Activated CD4-positive, alpha-beta T cell treated with anti-CD3 and anti-CD28 coated beads for 36 hours (primary cell): ENCODE measurements at places on chromosomes 11 and 22. TPM values are rescaled to one million over a fixed set of nuclear protein-coding genes. Genes with fewer than 3 reads are reported as not detected.

CCND1 gene
- total RNA-seq, result 0.77 TPM

DNA sequence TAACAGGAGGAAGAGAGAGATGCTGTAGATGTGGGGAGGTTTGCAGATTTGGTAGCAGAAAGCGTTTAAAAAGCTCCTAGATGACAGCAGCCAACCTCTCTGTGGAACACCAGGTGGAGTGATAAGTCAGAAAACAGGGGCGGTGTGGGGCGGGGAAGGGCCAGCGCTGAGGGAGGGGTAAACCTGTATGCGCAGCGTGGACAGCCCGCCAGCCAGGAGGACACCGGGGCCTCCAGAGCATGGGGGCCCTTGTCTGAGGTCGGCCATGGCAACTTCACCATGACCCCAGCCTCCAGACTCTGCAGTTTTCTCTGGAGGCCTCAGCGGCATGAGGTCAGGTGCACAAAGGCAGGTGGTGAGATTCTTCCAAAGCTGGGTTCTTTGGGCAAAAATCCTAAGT lies 423.7 kb downstream of the BRD1 start:
- DNase-seq, result no peak
- no peaks in the 10 kb centered on the region for H3K36me3 ChIP-seq
- H3K4me1 ChIP-seq, result no peaks in the 10 kb centered on the region
- H3K4me3 ChIP-seq, result no peak overlapping the region
- peaks cover 12% of the 10 kb centered on the region for H3K27me3 ChIP-seq

KRTAP5-2 gene
- not detected for total RNA-seq

DNA sequence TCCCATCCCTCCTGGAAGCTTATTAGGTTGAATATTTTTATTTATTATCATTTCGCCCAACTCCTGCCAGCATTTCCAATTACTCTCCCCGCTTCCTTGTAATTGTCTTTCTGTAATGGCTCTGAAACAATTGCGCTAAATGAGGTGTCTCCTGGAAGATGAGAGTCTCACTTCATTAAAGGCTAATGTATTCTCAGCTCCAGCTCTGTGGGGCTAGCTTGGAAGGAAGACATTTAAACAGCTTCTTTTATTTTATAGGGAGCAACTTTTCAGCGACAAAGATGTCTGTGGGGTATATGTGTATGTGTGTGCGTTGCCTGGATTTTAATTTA lies 86.6 kb downstream of the PKNOX2 start:
- no peaks in the 10 kb centered on the region for H3K36me3 ChIP-seq
- no peak for DNase-seq
- peaks cover 5% of the 10 kb centered on the region for H3K27me3 ChIP-seq
- no peak overlapping the region for H3K27ac ChIP-seq
- H3K4me3 ChIP-seq, result no peak overlapping the region

GRCh38 chr11:81647374-81647773 lies 1086.3 kb downstream of the FAM181B start:
- no peak for DNase-seq
- H3K36me3 ChIP-seq, result no peaks in the 10 kb centered on the region
- no peaks in the 10 kb centered on the region for H3K4me1 ChIP-seq

- peaks cover 59% of the 10 kb centered on the region for H3K4me1 ChIP-seq
- H3K27ac ChIP-seq, result no peak overlapping the region
- peaks cover 16% of the 10 kb centered on the region for H3K36me3 ChIP-seq
- no peak for DNase-seq
Measured at GRCh38 chr11:82994604-82995230, 77.0 kb downstream of the RAB30 start.

CELSR1 gene
- 0.43 TPM for total RNA-seq

GRCh38 chr11:454801-455565 lies 4.9 kb downstream of the PTDSS2 start:
- H3K4me1 ChIP-seq, result peaks cover 34% of the 10 kb centered on the region
- H3K27me3 ChIP-seq, result no peaks in the 10 kb centered on the region
- H3K27ac ChIP-seq, result peak overlapping the region; percentile 19
- DNase-seq, result no peak
- H3K36me3 ChIP-seq, result peaks cover 19% of the 10 kb centered on the region
- no peak overlapping the region for H3K4me3 ChIP-seq

- H3K4me3 ChIP-seq, result no peak overlapping the region
- H3K27ac ChIP-seq, result no peak overlapping the region
Measured at GRCh38 chr22:38461057-38461413, 6.0 kb upstream of the KCNJ4 start.

DNA sequence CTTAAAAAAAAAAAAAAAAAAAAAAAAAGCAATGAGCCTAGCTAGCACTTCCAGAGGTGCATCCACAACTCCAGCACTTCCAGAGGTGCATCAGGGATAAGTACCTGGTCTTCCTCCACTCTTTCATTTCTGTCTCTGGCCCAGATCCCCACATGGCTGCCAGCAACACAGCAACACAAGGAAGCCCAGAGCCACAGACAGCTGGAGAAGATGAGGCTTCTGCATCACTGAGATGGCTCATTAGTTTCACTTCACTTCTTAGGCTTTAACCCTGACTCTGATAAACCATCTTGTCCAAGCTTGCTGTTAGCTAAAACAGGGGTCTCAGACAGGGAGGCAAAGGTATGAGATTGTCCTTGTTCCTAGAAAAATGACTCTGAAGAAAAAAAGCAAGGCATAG lies 35.6 kb downstream of the PC start:
- no peaks in the 10 kb centered on the region for H3K4me1 ChIP-seq
- DNase-seq, result no peak
- no peak overlapping the region for H3K27ac ChIP-seq
- no peak overlapping the region for H3K4me3 ChIP-seq
- H3K27me3 ChIP-seq, result no peaks in the 10 kb centered on the region
- H3K36me3 ChIP-seq, result no peaks in the 10 kb centered on the region

DNA sequence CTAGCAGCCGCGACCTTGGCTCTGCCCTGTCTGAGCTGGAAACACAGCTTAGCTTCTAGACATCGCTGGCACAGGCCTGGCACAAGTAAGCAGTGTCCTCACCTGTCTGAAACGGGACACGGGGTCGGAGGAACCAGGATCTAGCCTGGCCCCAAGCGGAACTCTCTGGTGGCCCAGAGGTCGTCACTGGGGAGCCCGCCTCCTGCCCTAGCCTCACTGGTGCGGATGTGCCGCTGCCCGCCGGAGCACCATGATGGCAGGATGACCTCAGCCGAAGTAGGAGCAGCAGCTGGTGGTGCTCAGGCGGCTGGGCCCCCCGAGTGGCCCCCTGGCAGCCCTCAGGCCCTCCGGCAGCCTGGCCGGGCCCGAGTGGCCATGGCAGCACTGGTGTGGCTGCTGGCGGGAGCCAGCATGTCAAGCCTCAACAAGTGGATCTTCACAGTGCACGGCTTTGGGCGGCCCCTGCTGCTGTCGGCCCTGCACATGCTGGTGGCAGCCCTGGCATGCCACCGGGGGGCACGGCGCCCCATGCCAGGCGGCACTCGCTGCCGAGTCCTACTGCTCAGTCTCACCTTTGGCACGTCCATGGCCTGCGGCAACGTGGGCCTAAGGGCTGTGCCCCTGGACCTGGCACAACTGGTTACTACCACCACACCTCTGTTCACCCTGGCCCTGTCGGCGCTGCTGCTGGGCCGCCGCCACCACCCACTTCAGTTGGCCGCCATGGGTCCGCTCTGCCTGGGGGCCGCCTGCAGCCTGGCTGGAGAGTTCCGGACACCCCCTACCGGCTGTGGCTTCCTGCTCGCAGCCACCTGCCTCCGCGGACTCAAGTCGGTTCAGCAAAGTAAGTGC lies 871 bp downstream of the SLC35E4 start:
- peak overlapping the region; percentile 76 for H3K27ac ChIP-seq
- DNase-seq, result peak; percentile 46
- H3K4me3 ChIP-seq, result peak overlapping the region; percentile 75

- peak overlapping the region; percentile 92 for H3K4me3 ChIP-seq
- H3K4me1 ChIP-seq, result peaks cover 44% of the 10 kb centered on the region
- peaks cover 1% of the 10 kb centered on the region for H3K36me3 ChIP-seq
- H3K27me3 ChIP-seq, result no peaks in the 10 kb centered on the region
Measured at GRCh38 chr11:74397501-74398243, 561 bp downstream of the PGM2L1 start.

DNA sequence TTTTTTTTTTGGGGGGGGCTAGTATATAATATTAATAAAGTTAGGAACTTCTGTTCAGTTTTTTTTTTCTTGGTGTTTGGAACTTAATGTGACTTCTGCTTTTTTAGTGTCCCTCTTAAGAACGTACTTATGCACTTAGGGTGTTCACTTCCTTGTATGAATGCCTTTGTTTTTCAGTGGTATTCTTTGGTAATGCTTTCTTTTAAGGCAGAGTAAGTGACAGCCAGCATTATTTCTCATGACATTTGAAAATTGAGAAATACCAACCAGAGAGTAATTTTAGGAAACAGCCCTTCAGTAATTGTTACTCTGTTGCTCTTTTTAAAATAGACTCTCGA lies 2.4 kb downstream of the GRK3 start:
- H3K27me3 ChIP-seq, result peaks cover 11% of the 10 kb centered on the region
- peaks cover 28% of the 10 kb centered on the region for H3K4me1 ChIP-seq
- no peak overlapping the region for H3K4me3 ChIP-seq
- no peaks in the 10 kb centered on the region for H3K36me3 ChIP-seq
- no peak overlapping the region for H3K27ac ChIP-seq

GRCh38 chr22:37760152-37760551 lies 47.6 kb upstream of the GCAT start:
- no peak for DNase-seq
- H3K4me1 ChIP-seq, result no peaks in the 10 kb centered on the region
- no peak overlapping the region for H3K4me3 ChIP-seq
- no peak overlapping the region for H3K27ac ChIP-seq
- H3K27me3 ChIP-seq, result no peaks in the 10 kb centered on the region

ARHGEF17 gene
- total RNA-seq, result not detected

RIBC2 gene
- total RNA-seq, result 7.8 TPM

- no peak for DNase-seq
- H3K27me3 ChIP-seq, result no peaks in the 10 kb centered on the region
- H3K36me3 ChIP-seq, result no peaks in the 10 kb centered on the region
- no peaks in the 10 kb centered on the region for H3K4me1 ChIP-seq
- no peak overlapping the region for H3K4me3 ChIP-seq
- H3K27ac ChIP-seq, result no peak overlapping the region
Measured at GRCh38 chr22:32327066-32327465, 30.6 kb upstream of the RFPL3 start.

DNA sequence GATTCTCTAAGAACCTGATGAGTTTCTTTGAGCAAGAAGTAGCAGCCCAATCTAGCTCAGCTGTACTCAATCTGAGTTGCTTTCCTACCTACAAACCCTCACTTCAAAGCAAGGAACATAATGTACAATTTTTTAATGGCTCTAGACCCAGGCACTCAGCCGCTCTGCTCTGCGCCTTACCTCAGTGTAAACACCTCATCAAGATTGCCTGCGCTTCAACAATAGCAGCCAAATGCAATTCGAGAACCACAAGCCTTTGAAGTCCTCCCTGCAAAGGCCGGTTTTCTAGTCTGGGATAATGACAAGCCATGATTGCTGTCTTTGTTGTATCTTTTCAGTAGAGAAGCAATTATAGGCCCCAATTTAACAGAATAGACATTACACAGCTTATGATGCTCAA lies 38.0 kb downstream of the JHY start:
- H3K4me1 ChIP-seq, result no peaks in the 10 kb centered on the region
- H3K27me3 ChIP-seq, result no peaks in the 10 kb centered on the region
- DNase-seq, result no peak
- H3K4me3 ChIP-seq, result no peak overlapping the region
- H3K36me3 ChIP-seq, result no peaks in the 10 kb centered on the region

DNA sequence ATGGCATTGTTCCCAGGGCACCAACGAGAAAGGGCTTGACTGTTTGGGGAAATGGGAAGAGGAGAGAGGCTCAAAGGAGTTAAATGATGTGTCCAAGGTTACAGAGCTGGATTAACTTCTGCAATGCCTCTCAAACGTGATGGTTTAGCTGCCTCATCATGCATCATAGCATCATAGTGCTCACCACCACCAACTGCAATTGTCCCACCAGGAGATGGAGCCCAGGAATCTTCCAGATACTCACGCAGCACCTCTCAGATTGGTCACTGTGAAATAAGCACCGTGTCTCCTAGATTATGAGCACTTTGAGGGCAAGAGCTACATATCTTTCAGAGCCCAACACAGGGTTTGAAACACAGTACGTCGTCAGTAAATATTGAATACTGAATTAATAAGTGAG lies 69.2 kb downstream of the PRSS23 start:
- H3K27ac ChIP-seq, result no peak overlapping the region
- DNase-seq, result no peak
- no peak overlapping the region for H3K4me3 ChIP-seq
- H3K36me3 ChIP-seq, result no peaks in the 10 kb centered on the region

DNA sequence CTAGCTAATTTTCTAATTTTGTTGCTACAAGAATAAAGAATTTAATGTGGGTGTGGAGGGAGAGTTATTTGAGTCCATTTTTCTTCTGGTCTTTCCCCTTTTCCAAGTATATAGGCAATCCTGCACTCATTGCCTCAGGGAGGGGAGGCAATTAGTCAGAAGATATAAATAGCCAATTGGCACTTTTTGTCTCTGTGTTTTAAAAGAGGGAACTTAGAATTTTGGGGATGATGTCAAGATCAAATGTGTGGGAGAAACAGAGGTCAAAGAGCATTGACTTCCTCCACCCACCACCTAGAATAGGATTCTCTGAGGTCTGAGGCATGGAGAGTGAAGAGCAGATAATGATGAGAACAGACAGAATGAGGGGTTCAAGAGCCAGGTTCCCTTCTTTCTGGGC lies 120.3 kb upstream of the ZC3H12C start:
- H3K36me3 ChIP-seq, result no peaks in the 10 kb centered on the region
- H3K27me3 ChIP-seq, result peaks cover 5% of the 10 kb centered on the region
- H3K27ac ChIP-seq, result no peak overlapping the region
- peaks cover 14% of the 10 kb centered on the region for H3K4me1 ChIP-seq

DNA sequence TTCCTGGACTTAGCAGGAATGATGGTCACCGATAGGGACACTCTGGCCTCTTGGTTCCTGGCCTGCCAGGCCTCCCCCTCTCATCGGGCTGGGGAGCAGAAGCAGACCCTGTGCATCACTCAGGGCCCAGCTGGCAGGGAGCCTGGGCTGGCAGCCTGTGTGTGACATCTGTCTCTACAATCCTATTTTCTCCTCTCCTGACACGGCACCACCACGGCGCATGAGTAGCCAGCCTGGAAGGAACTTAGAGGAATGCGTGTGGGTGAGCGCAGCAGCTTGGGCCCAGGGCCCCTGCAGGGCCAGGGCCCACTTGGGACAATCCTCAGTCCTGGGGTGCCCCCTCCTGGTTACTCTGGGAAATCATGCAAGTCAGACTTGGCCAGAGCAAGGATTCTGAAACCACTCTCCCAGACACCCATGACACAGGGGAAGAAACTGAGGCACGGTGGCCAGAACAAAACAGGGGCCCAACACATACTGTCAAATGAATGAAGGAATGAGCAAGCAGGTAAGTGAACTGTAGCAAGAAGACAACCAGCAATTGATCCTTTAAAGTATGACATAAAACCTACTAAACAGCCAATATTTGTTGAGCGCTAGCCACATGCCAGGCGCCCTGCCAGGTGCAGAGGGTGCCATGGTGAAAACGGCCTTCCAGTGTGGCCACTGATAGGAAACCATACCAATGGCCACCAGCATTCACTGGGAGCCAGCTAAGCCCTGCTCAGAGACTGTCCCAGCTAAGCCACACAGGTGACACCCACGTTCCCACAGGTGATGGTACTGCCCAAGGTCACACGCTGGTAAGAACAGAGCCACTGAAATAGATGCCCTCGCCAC lies 13.3 kb downstream of the RSPH14 start:
- no peaks in the 10 kb centered on the region for H3K27me3 ChIP-seq
- no peaks in the 10 kb centered on the region for H3K36me3 ChIP-seq
- no peaks in the 10 kb centered on the region for H3K4me1 ChIP-seq
- no peak overlapping the region for H3K4me3 ChIP-seq
- peak; percentile 84 for DNase-seq
- H3K27ac ChIP-seq, result no peak overlapping the region

- DNase-seq, result no peak
- no peak overlapping the region for H3K27ac ChIP-seq
- no peak overlapping the region for H3K4me3 ChIP-seq
- H3K36me3 ChIP-seq, result peaks cover 3% of the 10 kb centered on the region
- H3K27me3 ChIP-seq, result peaks cover 36% of the 10 kb centered on the region
- H3K4me1 ChIP-seq, result peaks cover 25% of the 10 kb centered on the region
Measured at GRCh38 chr22:29313576-29314466, 1.7 kb downstream of the RASL10A start.
